Glomerular endothelial cell (primary cell): ENCODE measurements at places on chromosomes 3 and 15. TPM values are rescaled to one million over a fixed set of nuclear protein-coding genes. Genes with fewer than 3 reads are reported as not detected.
A peak's percentile ranks its signal among the peaks of the same experiment; 100 is the strongest.

DNA sequence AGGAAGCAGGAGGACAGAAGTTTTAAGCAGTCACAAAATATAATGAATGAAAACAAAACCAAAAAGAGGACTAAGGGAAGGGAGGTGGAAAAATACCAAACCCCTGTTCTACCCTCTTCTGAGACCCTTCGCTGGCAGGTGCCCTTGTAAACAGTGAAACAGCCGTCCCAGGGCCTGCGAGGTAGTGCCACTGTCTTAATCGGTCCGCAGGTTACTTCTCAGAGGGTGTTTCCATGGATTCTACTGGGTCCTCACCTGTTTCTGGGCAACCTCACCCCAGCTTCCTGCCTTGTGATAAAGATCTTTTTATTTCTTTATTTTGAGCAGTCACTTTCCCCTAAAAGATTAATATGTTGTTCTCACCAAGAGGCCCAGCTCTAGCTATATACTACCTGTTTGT, 65.3 kb downstream of the SLC30A4 start:
- DNase-seq: no peak

DNA sequence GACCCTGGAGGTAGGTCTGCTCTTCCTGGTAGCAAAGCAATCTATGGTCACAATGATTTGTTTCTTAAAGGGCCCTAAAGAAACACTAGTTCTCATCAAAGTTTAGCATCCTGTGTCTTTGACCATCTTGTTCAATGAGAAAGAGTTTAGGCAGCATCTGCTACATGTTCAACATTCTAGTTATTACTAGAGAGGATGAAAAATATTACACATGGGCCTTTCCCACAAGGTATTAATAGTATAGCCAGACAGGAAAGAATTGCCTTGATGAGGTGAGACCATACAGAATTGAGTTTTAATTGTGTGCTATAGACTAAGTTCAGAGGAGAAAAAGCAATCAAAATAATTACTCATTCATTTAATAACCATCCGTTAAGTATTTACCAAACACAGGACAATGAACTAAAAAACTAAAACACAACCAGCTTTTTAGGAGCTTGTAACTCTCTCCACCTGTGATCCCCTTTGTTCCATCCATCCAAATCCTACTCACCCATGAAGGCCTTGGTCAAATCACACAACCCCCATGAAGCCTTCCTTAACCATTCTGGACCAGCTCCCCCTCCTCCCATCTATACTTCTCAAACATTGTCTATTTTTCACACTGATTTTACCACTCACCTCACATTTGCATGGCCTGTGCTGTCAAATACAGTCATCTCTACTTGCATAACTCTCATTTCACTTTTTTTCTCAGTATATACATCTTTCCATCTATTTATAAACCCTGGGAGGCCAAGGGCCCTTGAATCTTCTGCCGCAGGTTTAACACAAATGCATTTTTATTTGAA, 122.9 kb downstream of the RORA start:
- DNase-seq: no peak

GRCh38 chr15:66599536-66600239, 33.9 kb upstream of the LCTL start:
- DNase-seq: no peak

- no peak for DNase-seq
These were observed 5.9 kb downstream of the USP3 start for GRCh38 chr15:63509955-63510940.

DNA sequence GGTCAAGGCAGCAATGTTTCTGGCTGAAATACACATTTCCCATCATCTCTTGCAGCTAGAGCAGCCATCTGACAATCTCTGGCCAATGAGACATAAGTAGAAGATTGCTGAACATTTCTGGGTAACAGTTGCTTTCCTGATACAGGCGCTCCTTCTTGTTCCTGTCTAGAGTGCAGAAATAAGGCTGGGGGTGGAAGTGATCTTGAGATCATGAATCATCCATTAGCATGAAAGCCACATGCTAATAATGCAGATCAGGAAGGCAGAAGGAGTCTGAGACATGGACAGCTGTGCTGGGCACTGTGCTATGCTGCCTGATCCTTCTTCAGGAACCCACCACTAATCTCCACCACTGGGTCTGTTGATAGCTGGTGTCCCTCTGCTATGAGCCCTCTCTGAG, 14.8 kb upstream of the TMEM108 start:
- no peak for DNase-seq

DNA sequence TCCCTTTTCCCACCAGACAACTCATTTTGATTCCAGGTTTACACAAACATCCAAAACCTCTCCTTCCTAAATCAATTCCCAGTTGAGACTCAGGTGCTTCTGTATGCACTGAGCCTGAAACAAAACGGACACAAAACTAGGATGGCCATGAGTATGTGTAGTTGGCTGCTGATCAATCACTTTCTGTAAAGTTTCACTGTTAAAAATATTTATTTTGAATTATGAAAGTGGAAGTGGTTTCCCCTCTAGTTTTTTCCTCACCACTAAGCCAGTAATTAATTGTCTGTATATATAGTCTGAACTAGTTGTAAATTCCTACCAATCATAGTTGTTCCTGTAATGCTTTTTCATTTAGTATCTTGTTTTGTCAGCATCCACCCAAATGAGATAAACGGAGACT, 51.7 kb upstream of the TSPAN3 start:
- DNase-seq: no peak

GOLGA6D gene
- not detected in 2 replicates for total RNA-seq

DNA sequence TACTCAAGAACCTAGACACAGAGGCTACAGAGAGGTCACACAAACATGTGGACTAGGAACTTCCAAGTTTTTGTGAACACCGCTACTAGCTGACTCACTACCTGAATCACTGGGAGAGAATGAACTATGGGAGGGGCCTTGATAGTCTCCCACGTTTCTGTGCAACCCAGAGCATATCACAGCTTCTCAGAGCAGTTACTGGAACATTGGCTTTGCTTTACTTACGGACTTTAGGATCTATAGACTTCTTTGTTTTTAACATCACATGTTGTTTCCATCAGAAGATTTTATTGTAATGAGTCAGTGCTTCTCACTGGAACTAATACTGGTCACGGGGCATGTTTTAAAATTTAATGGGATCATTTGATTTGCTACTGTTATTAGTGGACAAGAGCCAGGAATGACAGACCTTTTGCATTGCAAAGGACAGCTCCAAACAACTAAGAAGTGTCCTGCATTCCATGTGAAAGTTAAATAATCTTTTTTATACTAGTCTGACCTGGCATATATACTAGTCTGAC, 35.6 kb downstream of the RTP4 start:
- no peak for DNase-seq

CCR1 gene
- total RNA-seq: not detected in 2 replicates

P2RY1 gene
- 0.87 and 1.3 TPM in 2 replicates for total RNA-seq

- peak; percentile 50 for DNase-seq
These were observed 30.5 kb downstream of the LOXL1 start for GRCh38 chr15:73956743-73957135.

DNA sequence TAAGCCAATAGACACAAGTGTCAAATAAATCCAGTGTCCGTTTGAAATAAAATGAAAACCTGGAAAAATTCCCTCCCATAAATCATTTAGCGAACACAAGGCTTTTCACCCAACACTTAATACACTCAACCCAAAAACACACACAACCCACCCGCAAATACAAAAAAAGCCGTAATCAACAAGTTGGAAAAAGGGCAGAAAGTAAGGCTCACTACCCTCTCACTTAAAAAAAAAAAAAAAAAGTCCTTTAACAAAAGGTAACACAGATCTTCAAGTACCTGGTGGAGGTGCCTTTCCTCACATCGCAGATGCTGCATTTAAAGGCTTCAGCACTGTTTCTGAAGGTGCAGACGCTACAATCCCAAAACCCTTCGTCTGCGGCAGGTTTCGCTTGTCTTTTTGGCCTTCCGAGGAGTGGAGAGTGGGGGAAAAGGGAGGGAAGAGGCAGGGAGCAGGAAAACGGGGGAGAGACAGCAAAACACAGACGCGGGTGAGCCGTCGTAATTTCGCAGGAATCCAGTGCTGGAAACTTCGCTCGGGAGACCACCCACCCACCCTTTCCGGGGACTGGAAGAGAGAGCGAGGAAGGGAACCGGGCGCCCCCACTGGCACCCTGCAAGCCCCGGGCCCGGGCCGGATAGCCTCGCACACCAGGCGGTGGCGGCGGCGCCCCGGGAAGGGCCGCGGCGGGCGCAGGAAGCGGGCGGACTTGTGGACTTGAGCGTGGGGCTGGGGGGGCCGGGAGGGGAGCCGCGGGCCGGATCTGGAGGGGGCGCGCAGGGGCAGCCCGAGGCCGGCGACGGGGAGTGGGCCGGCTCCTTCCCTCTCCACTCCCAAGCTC, 401.8 kb downstream of the SHQ1 start:
- DNase-seq: no peak

- DNase-seq: no peak
These were observed 262.6 kb downstream of the IGSF11 start for GRCh38 chr3:118772036-118772435.

SMARCC1 gene
- 54.0 and 63.1 TPM in 2 replicates for total RNA-seq

GRCh38 chr3:167967257-167968036, 128.3 kb downstream of the GOLIM4 start:
- DNase-seq: no peak

GRCh38 chr3:156519758-156520162, 35.2 kb downstream of the SSR3 start:
- DNase-seq: no peak

CTXN2 gene
- total RNA-seq: not detected in 2 replicates

DNA sequence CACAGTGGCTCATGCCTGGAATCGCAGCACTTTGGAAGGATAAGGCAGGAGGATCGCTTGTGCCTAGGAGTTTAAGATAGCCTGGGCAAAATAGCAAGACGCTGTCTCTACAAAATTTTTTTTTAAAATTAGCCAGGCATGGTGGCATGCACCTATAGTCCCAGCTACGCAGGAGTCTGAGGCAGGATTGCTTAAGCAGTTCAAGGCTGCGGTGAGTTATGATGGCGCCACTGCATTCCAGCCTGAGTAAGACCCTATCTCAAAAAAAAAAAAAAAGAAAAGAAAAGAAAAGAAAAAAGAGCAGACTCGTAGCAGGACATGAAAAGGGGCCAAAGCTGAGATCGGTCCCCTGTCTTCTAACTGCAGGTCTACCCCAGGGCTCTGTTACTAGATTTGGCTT, 18.9 kb downstream of the SRGAP3 start:
- no peak for DNase-seq

PIF1 gene
- total RNA-seq: 4.6 and 7.5 TPM in 2 replicates

DNA sequence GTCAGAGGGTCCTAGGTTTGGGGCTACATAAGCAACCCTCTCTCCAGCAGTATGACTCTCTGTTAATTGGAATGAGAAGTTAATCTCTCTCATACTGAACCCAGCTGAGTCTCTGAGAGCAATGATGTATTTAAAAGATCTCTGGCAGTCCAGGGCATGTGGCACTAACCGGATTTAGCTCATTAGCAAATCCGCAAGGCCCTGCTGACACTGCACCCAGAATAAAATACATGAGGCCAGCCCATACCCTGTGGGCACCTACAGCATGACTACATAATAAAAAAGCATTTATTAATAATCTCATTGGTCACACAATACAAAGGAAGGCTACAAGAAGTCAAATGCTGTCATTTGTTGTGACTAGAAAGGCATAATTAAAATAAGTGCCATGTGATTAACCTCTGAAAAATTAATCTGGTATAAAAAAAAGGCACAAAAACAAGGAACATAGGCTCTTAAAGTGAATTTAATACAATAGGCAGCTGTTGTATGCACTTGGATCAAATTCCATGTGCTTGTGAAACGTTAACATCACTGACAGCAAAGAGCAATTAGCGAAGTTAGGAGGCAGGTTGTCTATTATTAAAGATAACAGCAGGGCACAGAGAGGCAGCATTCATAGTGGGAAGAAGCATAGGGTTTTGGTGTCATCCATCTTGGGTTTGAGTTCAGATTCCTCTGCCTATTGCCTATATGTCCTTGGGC, 381.2 kb downstream of the WDR72 start:
- no peak for DNase-seq

GRCh38 chr15:60651101-60651500, 172.2 kb upstream of the ICE2 start:
- no peak for DNase-seq

NTRK3 gene
- 0.41 TPM in 1 of 2 replicates, not detected in the other for total RNA-seq

- DNase-seq: no peak
These were observed 26.3 kb upstream of the ZNF148 start for GRCh38 chr3:125401402-125401801.
